ENCODE measurements at places on chromosomes 11 and 22. TPM values are rescaled to one million over a fixed set of nuclear protein-coding genes. Genes with fewer than 3 reads are reported as not detected.

Gene P2RY2
- total RNA-seq, result 6.7 TPM

Gene OR5B21
- total RNA-seq, result not detected

Gene CENPM
- total RNA-seq, result 8.1 TPM

Gene OR51E2
- 0.28 TPM for total RNA-seq

Gene C11orf21
- not detected for total RNA-seq

Gene TMEM121B
- total RNA-seq, result 0.50 TPM

Gene PRR33
- not detected for total RNA-seq

Gene OR2AG1
- total RNA-seq, result not detected

Gene TRIM6
- 6.6 TPM for total RNA-seq

Gene OMP
- not detected for total RNA-seq

Gene AMPD3
- total RNA-seq, result 3.4 TPM

Gene CD59
- total RNA-seq, result 316 TPM

Gene PGR
- 0.28 TPM for total RNA-seq

Gene OR51B2
- total RNA-seq, result not detected

Gene RTN4RL2
- total RNA-seq, result 2.4 TPM

Gene RFPL2
- 0.48 TPM for total RNA-seq

Gene TRPM5
- 0.07 TPM for total RNA-seq

Gene SLC29A2
- total RNA-seq, result 7.4 TPM

Gene GAS2
- 35.2 TPM for total RNA-seq

Gene RFPL3
- not detected for total RNA-seq

Gene ROBO4
- 2.0 TPM for total RNA-seq

Gene ST3GAL4
- total RNA-seq, result 25.2 TPM

Gene P2RY6
- total RNA-seq, result 2.9 TPM

Gene TRIM51
- not detected for total RNA-seq

Gene PVALB
- total RNA-seq, result not detected

Gene FGF3
- not detected for total RNA-seq

Gene IGLL5
- total RNA-seq, result not detected

Gene DMC1
- total RNA-seq, result 3.0 TPM

Gene ANO1
- 12.1 TPM for total RNA-seq

Gene DBX1
- total RNA-seq, result not detected

Gene OR56B1
- total RNA-seq, result not detected

Gene ESAM
- 2.0 TPM for total RNA-seq

Gene NXPE2
- total RNA-seq, result 0.52 TPM

Gene UPK3A
- total RNA-seq, result 14.4 TPM

Gene IFTAP
- 40.3 TPM for total RNA-seq

Gene JAML
- 3.5 TPM for total RNA-seq

Gene SLC22A9
- total RNA-seq, result 36.3 TPM

Gene SLC25A18
- total RNA-seq, result 4.2 TPM

Gene CD6
- total RNA-seq, result 0.08 TPM

Gene PCNX3
- total RNA-seq, result 22.2 TPM

Gene PLEKHA7
- total RNA-seq, result 35.6 TPM

Gene ZNF280B
- total RNA-seq, result 2.8 TPM
